ENCODE measurements at places on chromosomes 13 and 19. TPM values are rescaled to one million over a fixed set of nuclear protein-coding genes. Genes with fewer than 3 reads are reported as not detected.

DNA sequence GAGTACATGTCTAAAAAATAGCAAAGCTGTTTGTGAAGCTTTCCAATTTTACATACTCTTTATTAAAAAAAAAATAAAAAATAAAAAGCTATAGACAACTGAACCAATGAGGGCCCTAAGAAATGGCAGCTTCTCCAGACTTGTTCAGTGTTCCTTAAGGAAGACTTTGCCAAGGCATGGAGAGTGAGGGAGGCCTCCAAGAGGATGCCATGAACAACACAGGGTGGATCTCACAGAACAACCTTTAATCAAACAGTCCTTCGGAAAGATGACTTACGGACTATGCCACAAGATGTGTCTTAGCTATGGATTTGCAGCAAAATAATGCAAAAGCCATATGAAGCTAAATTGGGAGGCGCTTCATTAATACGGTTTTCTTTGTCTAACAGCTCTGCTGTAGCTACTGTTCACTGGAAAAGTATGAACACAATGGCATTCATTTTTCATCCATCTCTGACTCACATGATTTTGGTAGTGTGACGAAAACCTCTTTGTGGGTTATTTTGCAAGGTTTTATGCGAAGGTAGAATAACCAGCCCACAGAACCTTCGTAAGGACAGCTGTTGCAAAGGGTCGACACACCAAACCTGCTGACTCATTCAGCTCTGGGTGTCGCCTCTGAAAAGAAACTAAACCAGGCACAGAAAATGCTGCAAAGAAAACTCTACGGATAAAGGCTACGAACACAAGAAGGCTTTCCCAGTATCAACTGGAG is 27.7 kb downstream of the EFNB2 start:
- peak; percentile 81 for DNase-seq

The ANKRD24 gene
- not detected for total RNA-seq

DNA sequence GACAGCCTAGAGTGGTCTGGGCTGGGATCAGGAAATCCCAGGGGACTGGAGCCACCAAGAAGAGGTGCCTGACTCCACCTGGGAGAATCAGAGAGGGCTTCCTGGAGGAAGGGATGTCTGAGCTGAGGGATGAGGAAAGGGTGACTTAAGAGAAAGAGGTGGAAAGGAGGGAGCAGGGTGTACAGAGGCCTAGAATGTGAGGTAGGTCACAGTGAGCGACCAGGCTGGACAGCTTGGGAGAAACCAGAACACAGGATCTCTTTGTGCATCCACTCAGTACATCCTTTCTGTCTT is 1.0 kb downstream of the TBCB start:
- no peak for DNase-seq

GRCh38 chr19:18856385-18857126 is 24.8 kb downstream of the UPF1 start:
- DNase-seq: peak; percentile 45

GRCh38 chr13:25037057-25037813 is 58.7 kb upstream of the PABPC3 start:
- peak; percentile 57 for DNase-seq

- no peak for DNase-seq
These were observed 11.8 kb downstream of the POU2F2 start for GRCh38 chr19:42120276-42120980.

GRCh38 chr13:46893221-46893740 is 3.6 kb downstream of the HTR2A start:
- DNase-seq: no peak

The MEF2B gene
- 0.20 TPM for total RNA-seq

The PRSS57 gene
- total RNA-seq: not detected

The ERICH4 gene
- total RNA-seq: not detected

- peak; percentile 18 for DNase-seq
These were observed 7.0 kb upstream of the MYDGF start for GRCh38 chr19:4676955-4677731.

DNA sequence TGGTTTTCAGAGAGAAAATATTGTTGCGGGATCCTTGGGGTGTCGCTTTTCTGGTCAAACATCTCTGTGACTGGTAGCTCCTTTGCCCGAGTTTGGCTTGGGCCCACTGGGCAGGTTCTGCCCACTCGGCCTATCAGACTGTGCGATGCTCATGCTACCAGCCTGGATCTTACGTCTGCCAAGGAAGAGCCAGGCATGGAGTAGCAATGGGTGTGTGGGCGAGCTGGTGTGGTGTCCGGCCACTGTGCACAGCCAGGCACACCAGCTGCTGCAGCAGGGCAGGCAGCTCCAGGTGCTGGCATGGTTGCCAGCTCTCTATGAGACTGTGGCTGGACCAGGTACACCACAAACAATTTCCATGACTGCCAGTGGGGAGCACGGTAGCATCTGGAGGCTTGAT is 1351.8 kb upstream of the PCDH20 start:
- no peak for DNase-seq

- DNase-seq: peak; percentile 88
These were observed 3.9 kb downstream of the MIDN start for GRCh38 chr19:1252221-1252820.

- DNase-seq: no peak
These were observed 1129.5 kb downstream of the DIAPH3 start for GRCh38 chr13:59034198-59034597.

DNA sequence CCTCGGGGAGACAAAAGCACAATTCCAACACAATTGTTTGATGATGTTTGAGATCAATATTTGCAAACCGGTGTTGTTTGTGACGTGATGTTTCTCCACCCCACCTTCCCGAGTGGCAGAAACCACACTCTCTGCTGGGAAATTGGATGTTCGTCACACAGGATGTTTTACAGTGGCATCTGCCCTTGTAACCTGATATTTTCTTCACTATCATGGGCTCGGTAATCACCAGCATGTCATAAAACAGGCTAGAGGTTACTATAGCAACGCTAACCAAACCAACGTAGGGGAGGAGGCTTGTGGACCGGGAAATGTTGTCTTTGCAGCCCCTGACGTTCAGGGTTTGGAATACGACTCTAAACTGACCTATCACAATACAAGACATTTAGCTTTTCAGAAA is 454.5 kb downstream of the IRS2 start:
- peak; percentile 91 for DNase-seq

- peak; percentile 61 for DNase-seq
These were observed 12.3 kb upstream of the ZNF180 start for GRCh38 chr19:44512326-44513298.

DNA sequence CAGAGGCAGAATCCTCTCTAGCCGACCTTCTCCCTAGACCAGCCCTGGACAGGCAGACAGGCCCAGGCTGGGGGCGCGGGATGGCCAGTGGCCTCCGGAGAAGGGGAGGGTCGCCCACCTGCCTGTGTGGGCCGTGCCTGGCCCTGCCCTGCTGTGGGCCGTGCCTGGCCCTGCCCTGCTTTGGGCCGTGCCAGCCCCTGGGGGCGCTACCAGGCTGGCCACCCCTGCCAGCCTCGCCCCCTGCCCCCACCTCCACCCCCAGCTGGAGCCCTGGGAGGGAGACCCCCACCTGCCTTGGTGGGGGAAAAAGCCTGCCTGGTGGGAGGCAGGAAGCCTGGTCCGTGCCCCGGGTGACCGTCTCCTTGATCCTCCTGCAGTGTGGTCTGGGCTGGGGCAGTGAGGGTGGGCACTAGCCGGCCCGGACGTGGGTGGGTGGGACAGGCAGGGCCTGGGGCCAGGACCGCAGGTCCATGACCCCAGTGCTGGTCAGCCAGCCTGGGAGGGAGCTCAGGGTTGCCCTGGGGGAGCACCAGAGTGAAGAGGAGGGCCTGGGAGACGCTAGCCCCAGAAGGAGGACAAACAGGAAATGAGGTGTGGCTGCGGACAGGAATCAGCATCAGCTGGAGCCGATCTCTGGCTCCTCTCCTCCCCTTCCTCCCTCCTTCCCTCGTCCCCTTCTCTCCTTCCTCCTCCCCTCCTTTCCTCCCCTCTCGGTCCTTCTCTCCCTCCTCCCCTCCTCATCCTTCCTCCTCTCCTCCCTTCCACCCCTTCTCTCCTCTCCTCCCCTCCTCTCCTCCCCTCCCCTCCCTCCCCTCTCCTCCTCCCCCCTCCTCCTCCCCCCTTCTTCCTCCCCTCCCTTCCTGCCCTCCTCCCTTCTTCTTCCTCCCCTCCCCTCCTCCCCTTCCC is 5.1 kb upstream of the MKNK2 start:
- peak; percentile 56 for DNase-seq

DNA sequence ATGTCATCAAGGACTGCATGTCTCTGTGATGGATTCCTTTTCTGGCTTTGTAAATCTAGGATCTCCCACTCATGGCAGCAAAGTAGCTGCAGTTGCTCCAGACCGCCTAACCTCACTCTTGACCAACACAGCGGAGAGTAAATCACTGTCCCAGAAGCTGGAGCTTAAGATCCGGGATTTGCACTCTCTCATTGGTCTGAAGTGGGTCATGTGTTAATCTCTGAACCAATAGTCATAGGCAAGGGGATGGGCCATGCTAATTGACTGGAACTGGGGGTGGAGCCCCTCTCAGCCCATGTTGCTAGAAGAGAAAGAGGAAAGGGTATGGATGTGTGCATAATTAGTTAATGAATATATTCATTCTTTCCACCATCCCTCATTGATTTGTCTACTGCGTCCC is 34.0 kb downstream of the VAV1 start:
- DNase-seq: no peak

The CYP2A7 gene
- total RNA-seq: not detected

GRCh38 chr19:52646571-52647217 is 8.5 kb upstream of the ZNF83 start:
- no peak for DNase-seq

GRCh38 chr13:51607165-51607564 is 22.9 kb downstream of the WDFY2 start:
- DNase-seq: no peak

The GJB2 gene
- 0.75 TPM for total RNA-seq

The UBE2M gene
- 55.4 TPM for total RNA-seq

The DKKL1 gene
- 0.35 TPM for total RNA-seq

DNA sequence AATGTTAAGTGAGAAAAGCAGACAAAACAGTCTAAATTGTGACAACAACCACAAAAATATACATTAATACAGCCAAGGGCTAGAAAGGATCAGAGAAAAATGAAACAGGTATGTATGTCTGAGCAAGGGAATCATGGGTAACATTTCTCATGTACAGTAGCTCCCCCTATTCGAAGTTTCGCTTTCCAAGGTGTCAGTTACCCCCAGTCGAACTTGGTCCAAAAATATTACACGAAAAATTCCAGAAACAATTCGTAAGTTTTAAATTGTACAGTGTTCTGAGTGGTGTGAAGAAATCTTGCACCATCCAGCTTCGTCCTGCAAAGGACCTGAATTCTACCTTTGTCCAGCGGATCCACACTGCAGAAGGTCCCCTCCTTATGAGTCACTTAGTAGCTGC is 1.8 kb upstream of the RNASEH2B start:
- DNase-seq: no peak
